ENCODE measurements at places on chromosomes 11 and 22.

DNA sequence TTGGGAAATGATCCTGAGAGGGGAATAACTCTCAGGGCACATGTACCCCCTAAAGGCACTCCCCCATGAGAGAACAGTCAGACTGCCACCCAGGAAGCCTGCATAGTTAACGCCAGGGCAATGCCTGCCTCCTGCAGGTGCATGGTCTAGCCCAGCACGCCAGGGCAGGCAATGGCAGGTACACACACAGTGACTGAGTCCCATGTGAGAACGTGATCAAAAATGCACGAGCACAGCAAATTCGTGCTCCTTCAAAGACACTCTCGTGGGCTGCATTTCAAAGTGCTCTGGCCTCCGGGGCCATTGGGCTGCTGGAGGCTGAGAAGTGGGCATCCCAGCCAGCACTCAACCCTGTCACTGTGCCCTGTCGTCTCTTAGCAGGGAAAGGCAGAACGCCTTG is 79.7 kb downstream of the SHANK2 start:
- DNase-seq = no peak

DNA sequence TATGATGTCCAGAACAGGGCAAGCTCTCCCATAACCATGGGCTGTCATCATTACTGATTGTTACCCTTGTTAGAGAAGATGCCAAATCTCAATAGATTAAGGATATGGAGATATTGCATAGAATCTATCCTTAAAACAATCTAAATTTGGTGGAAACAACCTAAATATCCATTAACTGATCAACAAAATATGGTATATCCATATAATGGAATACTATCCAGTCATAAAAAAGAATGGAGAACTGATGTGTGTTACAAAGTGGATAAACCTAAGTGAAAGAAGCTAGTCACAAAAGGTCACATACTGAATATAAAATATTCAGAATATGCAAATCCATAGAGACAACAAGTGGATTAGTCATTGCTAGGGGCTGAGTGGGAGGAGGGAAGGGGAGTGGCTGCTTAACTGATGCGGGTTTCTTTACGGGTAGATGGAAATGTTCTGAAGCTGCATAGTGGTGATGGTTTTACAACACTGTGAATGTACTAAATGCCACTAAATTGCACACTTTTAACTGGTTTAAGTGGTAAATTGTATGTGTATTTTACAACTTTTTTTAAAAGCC is 36.1 kb upstream of the SMCO4 start:
- DNase-seq = no peak

GRCh38 chr11:23539556-23539955 is 679.3 kb upstream of the CCDC179 start:
- no peak for DNase-seq

GRCh38 chr11:11580012-11580411 is 41.8 kb downstream of the GALNT18 start:
- no peak for DNase-seq

Data from muscle of leg (tissue), 16 donors.